Effector memory CD8-positive, alpha-beta T cell (primary cell): ENCODE measurements at places on chromosomes 16 and 17.

DNA sequence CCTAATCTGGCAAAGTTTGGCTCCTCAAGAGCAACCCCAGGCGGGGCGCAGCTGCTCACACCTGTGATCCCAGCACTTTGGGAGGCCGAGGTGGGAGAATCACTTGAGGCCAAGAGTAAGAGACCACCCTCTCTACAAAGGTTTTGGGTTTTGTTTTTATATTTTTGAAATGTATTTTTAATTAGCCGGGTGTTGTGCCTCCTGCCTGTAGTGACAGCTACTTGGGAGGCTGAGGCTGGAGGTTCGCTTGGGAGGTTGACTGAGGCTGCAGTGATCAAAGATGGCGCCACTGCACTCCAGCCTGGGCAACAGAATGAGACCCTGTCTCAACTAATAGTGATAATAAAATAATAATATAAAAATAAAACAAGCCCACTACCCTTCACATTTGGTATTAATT, 756 bp upstream of the USP7 start:
- peaks cover 13% of the 10 kb centered on the region for H3K27me3 ChIP-seq
- H3K4me1 ChIP-seq, result peaks cover 27% of the 10 kb centered on the region
- H3K4me3 ChIP-seq, result peak overlapping the region; percentile 57
- no peak for DNase-seq
- peaks cover 27% of the 10 kb centered on the region for H3K36me3 ChIP-seq

- no peaks in the 10 kb centered on the region for H3K27me3 ChIP-seq
- H3K36me3 ChIP-seq, result peaks cover 27% of the 10 kb centered on the region
- peaks cover 34% of the 10 kb centered on the region for H3K4me1 ChIP-seq
- H3K4me3 ChIP-seq, result no peak overlapping the region
- DNase-seq, result no peak
- H3K27ac ChIP-seq, result no peak overlapping the region
Observed at GRCh38 chr17:83196024-83196365, 116.6 kb downstream of the METRNL start.

DNA sequence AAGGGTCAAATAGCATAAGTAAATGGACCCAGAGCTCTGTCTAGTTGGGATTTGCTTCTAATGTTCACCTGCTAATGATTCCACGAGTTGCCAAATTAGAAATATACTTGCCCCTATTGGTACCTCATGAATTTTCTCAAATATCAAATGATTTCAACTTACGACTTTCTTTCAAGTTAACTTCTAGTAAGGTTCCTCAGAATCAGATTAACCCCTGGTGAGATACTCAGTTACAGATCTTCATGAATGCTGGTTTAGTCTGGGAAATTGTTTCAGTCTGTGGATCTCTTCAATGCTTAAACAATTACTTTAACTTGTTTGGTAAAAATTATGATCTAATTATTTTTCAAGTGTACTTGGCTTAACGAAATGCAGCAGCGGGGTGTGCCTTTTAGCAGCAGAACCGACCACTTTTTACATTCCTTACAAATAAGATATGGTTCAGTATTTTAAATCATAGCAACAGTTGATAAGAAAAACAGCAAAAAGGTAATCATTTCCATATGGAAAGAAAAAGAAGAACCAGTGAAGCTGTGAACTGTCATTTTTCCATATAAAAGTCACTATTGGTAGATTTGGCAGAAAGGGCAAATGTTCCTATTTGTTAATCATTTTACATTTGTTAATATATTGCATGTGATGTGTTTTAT, 34.5 kb downstream of the TUBD1 start:
- H3K4me1 ChIP-seq, result peaks cover 3% of the 10 kb centered on the region
- peaks cover 40% of the 10 kb centered on the region for H3K36me3 ChIP-seq
- no peaks in the 10 kb centered on the region for H3K27me3 ChIP-seq
- H3K27ac ChIP-seq, result no peak overlapping the region
- H3K4me3 ChIP-seq, result no peak overlapping the region

DNA sequence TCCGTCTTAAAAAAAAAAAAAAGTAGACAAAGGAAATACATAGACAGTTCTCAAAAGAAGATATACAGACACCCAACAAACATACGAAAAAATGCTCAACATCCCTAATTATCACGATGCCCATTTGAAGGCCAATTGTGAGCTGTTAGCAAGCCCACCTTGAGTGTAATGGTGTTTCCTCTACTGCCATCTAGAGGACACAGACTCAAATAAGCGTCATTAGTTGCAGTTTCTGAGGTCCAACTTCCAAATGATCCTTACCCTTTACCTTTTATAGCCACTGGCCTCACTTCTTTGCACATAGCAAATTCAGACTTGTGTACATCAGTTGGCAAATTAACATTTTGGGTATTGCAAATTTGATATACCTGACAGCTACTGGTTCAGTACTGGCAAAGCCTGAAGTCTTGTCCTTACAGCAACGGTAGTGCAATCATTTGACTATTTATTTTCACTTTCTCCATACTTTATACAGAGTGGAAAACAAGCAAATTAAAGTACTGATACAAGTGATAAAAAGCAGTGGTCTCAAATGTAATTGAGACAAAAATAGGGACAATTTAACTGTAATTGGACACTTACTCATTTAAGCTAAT, 536.3 kb upstream of the EEF2KMT start:
- no peak for DNase-seq
- H3K27ac ChIP-seq, result no peak overlapping the region
- H3K27me3 ChIP-seq, result no peaks in the 10 kb centered on the region
- H3K4me1 ChIP-seq, result no peaks in the 10 kb centered on the region
- no peak overlapping the region for H3K4me3 ChIP-seq
- H3K36me3 ChIP-seq, result no peaks in the 10 kb centered on the region

- peak; percentile 55 for DNase-seq
- H3K27ac ChIP-seq, result peak overlapping the region; percentile 98
- peaks cover 30% of the 10 kb centered on the region for H3K4me1 ChIP-seq
- H3K27me3 ChIP-seq, result no peaks in the 10 kb centered on the region
- peaks cover 11% of the 10 kb centered on the region for H3K36me3 ChIP-seq
- peak overlapping the region; percentile 73 for H3K4me3 ChIP-seq
Observed at GRCh38 chr16:70737377-70738082, 51.7 kb upstream of the MTSS2 start.
